ENCODE measurements at places on chromosomes 7 and 10. TPM values are rescaled to one million over a fixed set of nuclear protein-coding genes. Genes with fewer than 3 reads are reported as not detected.

- no peaks in the 10 kb centered on the region for H3K36me3 ChIP-seq
- H3K27ac ChIP-seq, result no peak overlapping the region
- H3K27me3 ChIP-seq, result no peaks in the 10 kb centered on the region
- H3K4me1 ChIP-seq, result no peaks in the 10 kb centered on the region
These were observed 671.1 kb upstream of the GRM3 start for GRCh38 chr7:85972504-85973141.

GRCh38 chr10:98533746-98534445 lies 87.2 kb upstream of the HPS1 start:
- no peaks in the 10 kb centered on the region for H3K27me3 ChIP-seq
- H3K4me1 ChIP-seq, result no peaks in the 10 kb centered on the region
- no peak for DNase-seq
- no peak overlapping the region for H3K27ac ChIP-seq

GRCh38 chr7:152341039-152341913 lies 94.5 kb downstream of the KMT2C start:
- no peak overlapping the region for H3K27ac ChIP-seq
- no peak for DNase-seq
- peaks cover 3% of the 10 kb centered on the region for H3K36me3 ChIP-seq
- peaks cover 4% of the 10 kb centered on the region for H3K4me1 ChIP-seq

SPDYE9 gene
- total RNA-seq, result not detected

DNA sequence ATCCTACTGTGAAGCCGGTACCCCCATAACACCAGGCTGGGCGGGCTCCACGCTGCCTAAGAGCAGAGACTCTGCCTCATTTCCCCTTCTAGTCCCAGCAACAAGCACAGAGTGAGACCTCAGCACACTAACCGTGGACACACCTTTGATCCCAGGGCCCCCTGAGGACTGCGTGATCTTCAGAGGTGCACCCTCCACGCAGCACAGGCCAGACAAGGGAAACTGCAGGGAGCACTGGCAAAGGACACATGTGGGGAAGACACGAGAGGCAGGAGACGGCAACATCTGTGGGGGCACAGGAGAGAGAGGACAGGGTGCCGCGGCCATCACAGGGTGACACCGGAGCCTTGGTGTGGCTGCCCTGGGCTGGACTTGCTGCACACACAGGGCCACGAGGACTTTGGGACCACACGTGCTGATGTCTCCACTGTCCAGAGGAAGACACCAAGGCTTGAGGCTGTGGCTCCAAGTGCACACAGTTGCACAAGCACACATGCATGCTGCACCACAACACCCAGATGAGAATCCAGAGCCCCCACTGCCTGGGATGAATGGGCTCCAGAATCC lies 128.8 kb downstream of the PTPRN2 start:
- no peak for DNase-seq
- H3K4me1 ChIP-seq, result no peaks in the 10 kb centered on the region
- peaks cover 5% of the 10 kb centered on the region for H3K36me3 ChIP-seq
- peak overlapping the region; percentile 92 for H3K27ac ChIP-seq
- no peak overlapping the region for H3K4me3 ChIP-seq

DNA sequence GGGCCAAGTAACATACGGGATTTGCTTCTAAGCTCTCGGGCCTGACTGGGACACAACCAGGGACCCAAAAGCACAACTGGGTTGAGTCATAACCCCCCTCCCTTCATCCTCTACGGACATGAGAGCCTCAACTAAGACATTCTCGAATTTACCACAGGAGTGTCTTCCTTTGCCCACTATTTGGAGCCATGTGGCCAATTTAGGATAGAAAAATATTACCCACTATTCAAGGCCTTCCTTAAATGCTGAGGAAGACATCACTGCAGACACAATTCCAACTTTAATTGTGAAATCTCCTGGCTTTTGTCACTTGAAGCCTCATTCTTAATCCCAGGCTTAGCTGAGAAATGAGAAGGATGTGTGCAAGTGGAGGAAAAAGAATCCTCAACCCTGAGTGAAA lies 11.8 kb downstream of the CTBP2 start:
- H3K4me3 ChIP-seq, result no peak overlapping the region
- no peaks in the 10 kb centered on the region for H3K27me3 ChIP-seq
- H3K36me3 ChIP-seq, result peaks cover 9% of the 10 kb centered on the region
- H3K27ac ChIP-seq, result no peak overlapping the region
- no peak for DNase-seq

NKX2-3 gene
- not detected for total RNA-seq

DNA sequence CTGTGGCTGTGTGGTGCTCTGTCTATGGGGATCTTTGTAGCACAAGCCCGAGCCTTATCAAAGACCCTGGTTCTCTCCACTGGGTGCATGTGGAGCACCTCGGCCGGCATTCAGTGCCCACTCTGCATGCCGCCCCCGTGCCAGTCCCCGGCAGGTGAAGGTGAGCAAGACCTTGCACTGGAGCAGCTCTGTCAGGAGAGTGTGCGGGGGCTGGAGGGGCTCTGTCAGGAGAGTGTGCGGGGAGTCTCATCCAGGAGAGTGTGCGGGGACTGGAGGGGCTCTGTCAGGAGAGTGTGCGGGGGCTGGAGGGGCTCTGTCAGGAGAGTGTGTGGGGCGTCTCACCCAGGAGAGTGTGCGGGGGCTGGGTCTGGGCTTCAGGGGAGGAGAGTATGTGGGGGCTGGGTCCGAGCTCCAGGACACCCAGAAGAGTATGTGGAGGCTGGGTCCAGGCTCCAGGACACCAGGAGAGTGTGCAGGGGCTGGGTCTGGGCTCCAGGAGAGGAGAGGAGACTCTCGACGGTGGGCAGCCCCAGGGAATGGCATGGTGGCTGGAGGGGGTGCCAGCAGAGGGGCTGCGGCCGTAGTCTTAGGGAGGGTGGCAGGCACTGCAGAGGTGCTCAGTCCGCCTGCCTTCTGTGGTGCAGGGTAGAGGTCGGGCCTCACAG lies 40.8 kb downstream of the INPP5A start:
- no peak overlapping the region for H3K4me3 ChIP-seq
- H3K4me1 ChIP-seq, result peaks cover 20% of the 10 kb centered on the region
- no peaks in the 10 kb centered on the region for H3K27me3 ChIP-seq
- DNase-seq, result no peak
- H3K27ac ChIP-seq, result no peak overlapping the region
- peaks cover 2% of the 10 kb centered on the region for H3K36me3 ChIP-seq

- H3K36me3 ChIP-seq, result no peaks in the 10 kb centered on the region
- no peaks in the 10 kb centered on the region for H3K27me3 ChIP-seq
- no peak for DNase-seq
- peaks cover 4% of the 10 kb centered on the region for H3K4me1 ChIP-seq
- H3K4me3 ChIP-seq, result no peak overlapping the region
- no peak overlapping the region for H3K27ac ChIP-seq
These were observed 135.5 kb downstream of the ZNF22 start for GRCh38 chr10:45136256-45136655.

CYP26A1 gene
- total RNA-seq, result 0.23 TPM

DNA sequence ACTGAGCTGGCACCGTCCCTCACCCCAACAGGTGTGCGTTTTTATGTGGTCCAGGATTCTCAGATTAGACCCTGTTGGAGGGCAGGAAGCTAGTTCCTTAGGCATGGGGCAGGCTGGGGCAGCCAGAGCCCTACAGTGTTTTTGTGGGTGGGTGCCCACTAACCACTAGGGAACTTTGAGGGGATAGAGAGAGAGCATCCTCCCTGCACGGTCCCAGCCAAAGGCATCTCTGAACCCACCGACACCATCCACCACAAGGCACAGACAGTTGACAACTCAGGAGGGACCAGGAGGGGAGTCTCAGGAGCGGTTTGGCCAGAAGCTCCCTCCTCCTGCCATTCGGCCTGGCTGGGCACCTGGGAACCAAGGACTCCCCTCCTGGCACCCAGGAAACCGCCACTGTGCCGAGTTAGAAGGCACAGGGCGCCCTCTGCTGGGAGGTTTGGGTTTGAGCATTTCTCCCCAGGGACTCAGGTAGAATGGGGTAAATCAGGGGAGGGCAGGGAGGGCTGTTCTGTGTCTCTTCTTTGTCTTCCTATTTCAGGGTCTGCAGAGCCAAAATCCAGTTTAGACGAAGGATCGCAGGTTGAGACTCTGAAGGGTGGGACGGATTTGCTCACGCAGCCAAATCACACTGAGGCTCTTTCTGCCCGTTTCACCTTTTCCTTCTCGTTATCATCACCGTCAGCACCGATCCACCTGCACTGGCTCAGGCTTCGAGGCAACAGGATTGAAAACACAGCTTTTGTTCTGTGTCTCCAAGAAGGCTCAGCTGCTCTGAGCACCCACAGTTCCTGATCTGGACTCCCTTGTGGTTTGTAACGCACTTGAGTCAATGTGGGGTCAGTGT lies 84.8 kb upstream of the COL13A1 start:
- no peak overlapping the region for H3K4me3 ChIP-seq
- H3K27me3 ChIP-seq, result no peaks in the 10 kb centered on the region
- peaks cover 9% of the 10 kb centered on the region for H3K4me1 ChIP-seq
- no peak overlapping the region for H3K27ac ChIP-seq
- no peaks in the 10 kb centered on the region for H3K36me3 ChIP-seq
- peak; percentile 63 for DNase-seq

DNA sequence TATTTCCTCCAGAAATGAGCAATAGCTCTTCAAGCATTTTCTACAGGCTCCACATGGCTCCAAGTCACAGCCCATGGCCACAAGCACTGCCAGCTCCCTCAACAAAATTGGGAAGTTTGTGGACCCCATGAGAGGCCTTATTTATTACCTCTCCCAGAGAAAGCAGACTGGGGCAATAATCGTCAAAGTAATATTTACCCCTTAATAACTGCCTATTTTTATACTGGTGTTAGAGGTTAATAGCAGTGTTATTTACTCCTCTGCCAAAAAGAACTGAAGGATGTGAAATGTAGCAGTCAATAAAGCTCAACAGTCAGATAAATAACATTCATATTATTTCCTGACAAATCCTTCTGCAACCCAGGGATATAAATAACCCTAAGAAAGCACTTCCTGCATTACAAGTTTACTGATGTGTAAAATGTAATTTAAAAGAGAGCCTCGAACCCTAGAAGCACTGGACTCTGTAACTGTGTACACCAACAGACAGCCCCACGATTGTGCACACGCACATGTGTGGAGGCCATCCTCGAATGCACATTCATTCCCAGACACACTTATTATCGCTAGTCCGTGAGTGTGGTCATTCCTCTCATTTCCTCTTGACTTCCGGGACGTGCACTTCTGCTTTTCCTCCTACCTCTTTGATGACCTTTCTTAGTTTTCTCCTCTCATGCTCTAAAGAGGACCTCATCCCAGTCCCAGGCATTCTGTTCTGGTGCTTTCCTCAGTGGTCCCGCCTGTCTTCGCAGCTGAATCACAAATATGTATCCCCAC lies 157.4 kb downstream of the EVX1 start:
- no peaks in the 10 kb centered on the region for H3K4me1 ChIP-seq
- peaks cover 2% of the 10 kb centered on the region for H3K27me3 ChIP-seq
- H3K36me3 ChIP-seq, result no peaks in the 10 kb centered on the region
- H3K4me3 ChIP-seq, result no peak overlapping the region

All from neural crest cell (in vitro differentiated cells).